ENCODE measurements at places on chromosomes 1 and 21. TPM values are rescaled to one million over a fixed set of nuclear protein-coding genes. Genes with fewer than 3 reads are reported as not detected.

- no peak for DNase-seq
- H3K4me1 ChIP-seq = no peaks in the 10 kb centered on the region
- no peaks in the 10 kb centered on the region for H3K27me3 ChIP-seq
- no peak overlapping the region for H3K4me3 ChIP-seq
- H3K36me3 ChIP-seq = no peaks in the 10 kb centered on the region
- H3K27ac ChIP-seq = no peak overlapping the region
Observed at GRCh38 chr21:44397431-44398031, 44.1 kb downstream of the TRPM2 start.

The IL22RA1 gene
- 15.5 TPM for total RNA-seq

DNA sequence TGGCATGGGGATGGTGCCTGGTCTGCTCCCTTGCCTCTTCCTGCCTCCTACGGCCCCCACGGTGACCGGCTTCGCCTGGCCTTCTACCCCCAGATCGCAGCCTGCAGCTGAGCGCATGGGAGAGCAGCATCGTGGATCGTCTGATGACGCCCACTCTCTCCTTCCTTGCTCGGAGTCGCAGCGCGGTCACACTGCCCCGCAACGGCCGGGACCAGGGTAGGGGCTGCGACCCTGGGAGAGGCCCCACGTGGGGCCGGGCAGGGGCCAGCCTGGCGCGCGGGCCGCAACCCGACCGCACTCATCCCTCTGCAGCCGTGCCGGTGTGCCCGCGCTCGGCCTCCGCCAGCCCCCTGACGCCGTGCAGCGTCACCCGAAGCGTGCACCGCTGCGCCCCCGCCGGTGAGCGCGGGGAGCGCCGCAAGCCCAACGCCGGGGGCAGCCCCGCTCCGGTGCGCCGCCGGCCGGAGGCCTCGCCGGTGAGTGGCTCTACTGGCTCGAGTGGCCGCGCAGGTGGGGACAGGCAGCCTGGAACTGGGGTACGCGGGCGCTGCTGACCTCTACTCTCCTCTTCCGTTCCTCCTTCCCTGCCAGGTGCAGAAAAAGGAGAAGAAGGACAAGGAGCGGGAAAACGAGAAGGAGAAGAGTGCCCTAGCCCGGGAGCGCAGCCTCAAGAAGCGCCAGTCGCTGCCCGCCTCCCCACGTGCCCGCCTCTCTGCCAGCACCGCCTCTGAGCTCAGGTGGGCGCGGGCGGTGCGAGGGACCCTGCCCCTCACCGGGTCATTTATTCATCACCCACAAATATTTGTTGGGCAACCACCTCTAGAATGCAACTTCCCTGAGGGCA lies 20.4 kb downstream of the MAP7D1 start:
- no peaks in the 10 kb centered on the region for H3K27me3 ChIP-seq
- H3K36me3 ChIP-seq = peaks cover 21% of the 10 kb centered on the region
- H3K27ac ChIP-seq = no peak overlapping the region
- DNase-seq = no peak
- no peak overlapping the region for H3K4me3 ChIP-seq

GRCh38 chr21:42308161-42308913 lies 6.9 kb downstream of the TFF3 start:
- H3K27me3 ChIP-seq = peaks cover 7% of the 10 kb centered on the region
- no peak for DNase-seq
- H3K4me1 ChIP-seq = no peaks in the 10 kb centered on the region
- H3K4me3 ChIP-seq = no peak overlapping the region

GRCh38 chr1:184843732-184844495 lies 89.3 kb upstream of the EDEM3 start:
- no peaks in the 10 kb centered on the region for H3K4me1 ChIP-seq
- peak; percentile 56 for DNase-seq

GRCh38 chr1:233440951-233441401 lies 113.5 kb downstream of the MAP3K21 start:
- H3K27ac ChIP-seq = no peak overlapping the region
- peak; percentile 25 for DNase-seq
- no peaks in the 10 kb centered on the region for H3K4me1 ChIP-seq
- no peaks in the 10 kb centered on the region for H3K36me3 ChIP-seq
- no peaks in the 10 kb centered on the region for H3K27me3 ChIP-seq

The LPAR3 gene
- total RNA-seq = 2.3 TPM

The TP73 gene
- 0.42 TPM for total RNA-seq

GRCh38 chr1:214694769-214695168 lies 91.8 kb downstream of the CENPF start:
- no peak for DNase-seq
- H3K4me1 ChIP-seq = no peaks in the 10 kb centered on the region
- H3K27ac ChIP-seq = no peak overlapping the region
- no peaks in the 10 kb centered on the region for H3K27me3 ChIP-seq
- no peaks in the 10 kb centered on the region for H3K36me3 ChIP-seq

- DNase-seq = no peak
- no peaks in the 10 kb centered on the region for H3K27me3 ChIP-seq
- H3K4me1 ChIP-seq = no peaks in the 10 kb centered on the region
Observed at GRCh38 chr21:31416465-31416864, 72.4 kb upstream of the TIAM1 start.

GRCh38 chr21:42724226-42724920 lies 71.0 kb downstream of the PDE9A start:
- no peaks in the 10 kb centered on the region for H3K36me3 ChIP-seq
- peaks cover 25% of the 10 kb centered on the region for H3K4me1 ChIP-seq
- H3K27me3 ChIP-seq = no peaks in the 10 kb centered on the region
- DNase-seq = peak; percentile 78

DNA sequence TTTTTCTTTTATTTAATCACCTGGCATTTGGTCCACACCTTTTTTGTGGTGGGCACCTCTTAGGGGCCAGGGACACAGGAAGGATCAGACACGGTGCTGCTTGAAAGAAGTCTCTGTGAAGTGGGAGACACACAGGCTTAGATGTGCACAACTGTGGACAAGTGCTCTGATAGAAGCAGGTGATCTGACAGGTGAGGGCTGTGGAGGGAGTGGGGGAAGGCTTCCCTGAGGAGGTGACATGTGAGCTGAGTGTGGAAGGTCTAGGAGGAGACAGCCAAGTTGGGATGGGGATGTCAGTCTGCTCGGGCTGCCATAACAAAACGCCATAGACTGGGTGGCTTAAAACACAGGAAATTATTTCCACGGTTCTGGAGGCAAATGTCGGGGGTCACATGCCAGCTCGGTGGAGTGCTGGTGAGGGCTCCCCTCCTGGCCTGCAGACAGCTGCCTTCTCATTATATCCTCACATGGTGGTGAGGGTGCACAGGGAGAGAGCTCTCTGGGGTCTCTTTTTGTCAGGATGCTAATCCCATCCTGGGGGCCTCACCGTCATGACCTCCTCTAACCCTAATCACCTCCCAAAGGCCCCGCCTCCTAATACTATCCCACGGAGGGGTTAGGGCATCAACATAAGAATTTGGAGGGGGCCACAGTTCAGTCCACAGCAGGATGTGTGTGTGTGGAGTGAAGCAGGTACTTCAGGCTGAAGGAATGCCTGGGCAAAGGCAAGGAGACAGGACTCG lies 5.2 kb upstream of the KIAA1614 start:
- H3K27ac ChIP-seq = no peak overlapping the region
- no peak for DNase-seq
- peaks cover 2% of the 10 kb centered on the region for H3K27me3 ChIP-seq
- no peaks in the 10 kb centered on the region for H3K4me1 ChIP-seq
- no peaks in the 10 kb centered on the region for H3K36me3 ChIP-seq

The DRAXIN gene
- total RNA-seq = 0.05 TPM

DNA sequence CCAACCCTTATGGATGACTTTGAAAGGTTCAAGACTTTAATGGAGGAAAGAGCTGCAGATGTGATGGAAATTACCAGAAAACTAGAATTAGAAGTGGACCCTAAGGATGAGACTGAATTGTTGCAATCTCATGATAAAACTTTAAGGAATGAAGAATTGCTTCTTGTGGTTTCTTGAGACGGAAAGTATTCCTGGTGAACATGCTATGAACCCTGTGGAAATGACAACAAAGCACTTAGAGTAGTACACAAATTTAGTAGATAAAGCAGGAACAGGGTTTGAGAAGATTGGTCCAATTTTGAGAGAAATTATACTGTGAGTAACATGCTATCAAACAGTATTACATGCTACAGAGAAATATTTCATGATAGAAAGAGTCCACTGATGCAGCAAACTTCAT lies 215.4 kb downstream of the OMA1 start:
- no peaks in the 10 kb centered on the region for H3K36me3 ChIP-seq
- H3K27me3 ChIP-seq = no peaks in the 10 kb centered on the region
- no peak overlapping the region for H3K27ac ChIP-seq

GRCh38 chr1:147542569-147542897 lies 1.2 kb downstream of the BCL9 start:
- H3K27ac ChIP-seq = peak overlapping the region; percentile 84
- H3K36me3 ChIP-seq = no peaks in the 10 kb centered on the region
- H3K4me3 ChIP-seq = peak overlapping the region; percentile 56
- H3K27me3 ChIP-seq = no peaks in the 10 kb centered on the region

The HMGCS2 gene
- total RNA-seq = 374 TPM

The NPL gene
- 8.5 TPM for total RNA-seq

The CENPS gene
- total RNA-seq = 26.6 TPM

GRCh38 chr1:225813214-225813964 lies 3.5 kb downstream of the EPHX1 start:
- DNase-seq = peak; percentile 76
- H3K27ac ChIP-seq = peak overlapping the region; percentile 74
- peaks cover 35% of the 10 kb centered on the region for H3K4me1 ChIP-seq

DNA sequence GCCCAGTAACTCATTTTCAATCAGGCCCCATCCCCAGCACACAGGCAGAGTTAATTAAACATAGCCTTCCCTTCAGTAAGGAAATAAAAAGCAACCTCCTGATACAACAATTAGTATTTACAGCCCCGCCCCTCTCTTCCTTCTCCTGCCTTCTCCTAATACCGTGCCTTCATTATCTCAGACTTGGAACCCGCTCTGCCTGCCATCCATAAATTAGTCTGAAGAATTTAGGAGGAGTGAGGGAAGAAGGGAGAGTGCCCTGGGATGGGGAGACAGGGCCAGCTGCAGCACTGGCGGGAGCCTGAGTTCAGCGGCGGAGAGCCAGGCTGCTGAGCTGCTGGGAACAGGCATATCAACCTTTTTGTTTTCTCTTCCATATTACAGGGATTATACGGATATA lies 172.8 kb downstream of the ACTL8 start:
- DNase-seq = no peak
- no peak overlapping the region for H3K4me3 ChIP-seq
- no peaks in the 10 kb centered on the region for H3K4me1 ChIP-seq
- no peaks in the 10 kb centered on the region for H3K36me3 ChIP-seq

GRCh38 chr1:29123053-29123886 lies 433 bp downstream of the TMEM200B start:
- H3K36me3 ChIP-seq = no peaks in the 10 kb centered on the region
- peak overlapping the region; percentile 51 for H3K4me3 ChIP-seq
- peaks cover 45% of the 10 kb centered on the region for H3K27me3 ChIP-seq
- peaks cover 11% of the 10 kb centered on the region for H3K4me1 ChIP-seq
- peak overlapping the region; percentile 80 for H3K27ac ChIP-seq

DNA sequence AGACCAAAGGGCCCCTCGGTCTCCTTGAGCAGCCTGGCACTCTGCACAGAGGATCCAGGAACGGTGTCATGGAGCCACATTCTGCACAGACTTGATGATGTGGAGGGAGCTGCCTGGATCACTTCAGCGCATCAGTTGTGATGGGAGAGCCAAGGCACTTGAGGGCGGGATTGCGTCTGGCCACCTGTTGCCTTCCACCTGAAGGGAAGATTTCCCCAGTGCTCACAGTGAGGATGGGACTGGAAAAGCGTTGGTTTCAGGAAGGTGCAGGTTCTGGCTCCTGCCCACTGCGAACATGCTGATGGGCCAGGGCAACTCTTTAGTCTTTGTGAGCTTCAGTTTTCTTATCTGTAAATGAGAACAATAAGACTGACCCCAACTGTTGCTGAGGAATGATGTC lies 2.6 kb downstream of the RER1 start:
- peaks cover 23% of the 10 kb centered on the region for H3K4me1 ChIP-seq
- no peak overlapping the region for H3K27ac ChIP-seq
- no peak for DNase-seq
- no peak overlapping the region for H3K4me3 ChIP-seq
- H3K36me3 ChIP-seq = peaks cover 14% of the 10 kb centered on the region

- no peaks in the 10 kb centered on the region for H3K36me3 ChIP-seq
- no peaks in the 10 kb centered on the region for H3K4me1 ChIP-seq
- H3K4me3 ChIP-seq = no peak overlapping the region
- H3K27ac ChIP-seq = no peak overlapping the region
- DNase-seq = no peak
Observed at GRCh38 chr1:212311836-212312497, 26.8 kb downstream of the PPP2R5A start.

DNA sequence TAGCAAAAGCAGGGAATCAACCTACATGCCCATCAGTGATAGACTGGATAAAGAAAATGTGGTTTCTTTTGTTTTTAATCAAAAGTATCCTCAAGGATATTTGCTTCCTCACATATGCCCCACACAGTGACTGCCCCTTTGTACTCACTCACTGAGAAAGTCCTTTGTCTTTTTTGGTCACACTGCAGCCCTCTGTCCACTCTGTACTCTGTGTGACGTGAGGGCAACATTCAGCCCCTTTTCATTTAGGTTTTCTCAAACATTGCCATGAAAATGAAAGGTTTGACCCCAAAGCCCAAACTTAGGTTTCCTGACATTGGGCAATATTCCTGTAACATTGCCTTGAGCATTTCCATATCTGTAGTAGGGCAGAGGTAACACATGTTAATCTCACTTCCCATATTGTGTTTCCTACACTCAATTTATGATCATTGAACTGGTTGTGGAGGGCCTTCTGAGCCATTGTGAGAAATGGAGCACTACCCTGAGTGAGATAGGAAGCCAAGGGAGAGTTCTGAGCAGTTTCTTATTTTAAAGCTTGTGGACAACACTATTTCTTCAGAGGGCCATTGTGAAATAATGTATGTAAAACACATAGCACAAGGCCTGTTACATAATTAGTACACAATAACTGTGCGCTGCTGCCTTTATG lies 501.9 kb upstream of the C1orf87 start:
- no peaks in the 10 kb centered on the region for H3K4me1 ChIP-seq
- no peak for DNase-seq
- no peaks in the 10 kb centered on the region for H3K36me3 ChIP-seq
- H3K4me3 ChIP-seq = no peak overlapping the region
- H3K27ac ChIP-seq = no peak overlapping the region

GRCh38 chr1:220001095-220001501 lies 45.2 kb downstream of the EPRS1 start:
- H3K4me3 ChIP-seq = no peak overlapping the region
- no peak overlapping the region for H3K27ac ChIP-seq
- no peaks in the 10 kb centered on the region for H3K4me1 ChIP-seq
- H3K36me3 ChIP-seq = peaks cover 6% of the 10 kb centered on the region
- DNase-seq = no peak

GRCh38 chr1:229253151-229253974 lies 17.5 kb upstream of the RAB4A start:
- H3K27me3 ChIP-seq = no peaks in the 10 kb centered on the region
- peaks cover 5% of the 10 kb centered on the region for H3K4me1 ChIP-seq
- H3K27ac ChIP-seq = peak overlapping the region; percentile 1
- no peak overlapping the region for H3K4me3 ChIP-seq
- DNase-seq = no peak

The MTARC2 gene
- 32.3 TPM for total RNA-seq

The AKNAD1 gene
- total RNA-seq = not detected

The PADI4 gene
- total RNA-seq = not detected
